ENCODE measurements at places on chromosomes 7 and 10. TPM values are rescaled to one million over a fixed set of nuclear protein-coding genes. Genes with fewer than 3 reads are reported as not detected.

Gene COX15
- 23.3 TPM for total RNA-seq

Gene CPXM2
- total RNA-seq, result 150 TPM

DNA sequence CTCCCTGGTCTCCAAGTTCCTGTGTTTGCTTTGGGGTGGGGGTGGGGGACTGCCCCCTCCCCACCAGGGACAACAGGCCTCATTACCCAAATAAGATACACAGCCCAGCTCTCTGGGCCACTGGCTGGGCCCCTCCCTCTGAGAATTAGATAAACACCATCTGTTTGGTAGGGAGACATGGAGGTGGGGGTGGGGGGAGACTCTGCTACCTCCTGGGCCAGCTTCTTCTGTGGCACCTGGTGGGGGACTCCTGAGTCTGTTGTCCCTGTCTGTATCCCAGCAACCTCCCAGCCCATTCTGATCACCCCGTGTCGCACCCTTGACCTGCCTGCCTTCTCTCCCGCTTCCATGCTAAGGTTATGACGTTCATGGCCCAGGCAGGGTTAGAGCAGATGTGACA lies 5.8 kb downstream of the MLXIPL start:
- no peak for DNase-seq

GRCh38 chr10:15563246-15563645 lies 156.5 kb downstream of the ITGA8 start:
- no peak for DNase-seq

- DNase-seq, result no peak
Observed at GRCh38 chr10:34299105-34299611, 515.9 kb downstream of the PARD3 start.

DNA sequence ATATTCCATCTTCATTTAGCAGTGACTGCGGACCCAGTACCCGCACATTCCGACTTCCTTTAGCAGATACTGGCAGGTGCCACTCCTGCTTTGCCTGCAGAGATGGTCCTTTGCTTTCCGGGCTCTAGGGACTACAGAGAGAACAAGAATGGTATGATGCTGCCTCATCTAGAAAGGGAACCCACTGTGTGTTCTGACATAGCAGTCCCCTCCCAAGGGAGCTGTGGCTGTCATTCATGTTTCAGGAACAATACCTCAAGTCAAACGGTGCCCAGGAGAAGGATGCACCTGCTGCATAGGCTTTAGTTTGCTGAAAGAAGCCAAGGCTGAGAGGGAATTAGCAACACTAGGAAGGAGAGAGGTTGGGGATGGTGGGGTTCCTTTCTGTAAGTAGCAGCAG lies 15.9 kb upstream of the TMEM72 start:
- no peak for DNase-seq

DNA sequence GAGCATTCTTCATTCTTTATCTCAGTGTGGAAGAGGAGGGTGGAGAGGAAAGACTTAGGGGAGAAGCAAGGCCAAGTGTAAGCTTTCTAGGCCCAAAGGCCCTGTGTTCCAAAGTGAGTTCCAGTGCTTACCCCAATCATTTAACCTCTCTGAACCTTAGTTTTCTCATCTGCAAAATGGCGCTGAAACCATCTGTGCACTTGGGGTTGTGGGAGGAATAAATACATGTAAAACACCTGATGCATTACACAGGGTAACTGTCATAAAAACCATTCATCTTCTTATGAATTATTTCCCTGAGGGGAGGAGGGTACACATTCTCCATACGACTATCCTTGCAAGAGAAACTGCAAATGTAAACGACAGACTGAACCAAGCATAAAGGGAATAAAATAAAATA lies 19.0 kb downstream of the PIK3AP1 start:
- no peak for DNase-seq

GRCh38 chr10:24882047-24882698 lies 70.2 kb downstream of the PRTFDC1 start:
- DNase-seq, result no peak

- DNase-seq, result peak; percentile 21
Observed at GRCh38 chr7:102098986-102099385, 187.7 kb upstream of the SH2B2 start.
